HCT116 (cell line): ENCODE measurements at places on chromosomes 12 and 14. TPM values are rescaled to one million over a fixed set of nuclear protein-coding genes. Genes with fewer than 3 reads are reported as not detected.

Gene FGD6
- 18.2 TPM for total RNA-seq

Gene NUAK1
- total RNA-seq: 7.4 TPM

Gene VRTN
- total RNA-seq: 0.10 TPM

Gene SLC38A6
- total RNA-seq: 9.5 TPM

Gene C12orf50
- total RNA-seq: not detected

Gene LRRK2
- total RNA-seq: 0.20 TPM

Gene HHIPL1
- not detected for total RNA-seq

Gene MGP
- total RNA-seq: 1.3 TPM

Gene PLEKHG7
- not detected for total RNA-seq

Gene ADGRD1
- 0.44 TPM for total RNA-seq

Gene PITPNM2
- 15.2 TPM for total RNA-seq

Gene GARIN6
- not detected for total RNA-seq

Gene FRMD6
- total RNA-seq: 11.4 TPM

Gene RNF212B
- total RNA-seq: not detected

Gene GDF3
- total RNA-seq: not detected

Gene OVCH1
- total RNA-seq: not detected

Gene FKBP11
- 18.5 TPM for total RNA-seq

Gene GAS2L3
- 38.7 TPM for total RNA-seq

Gene TOMM20L
- total RNA-seq: not detected

Gene GPR135
- 3.9 TPM for total RNA-seq

Gene ANKRD33
- total RNA-seq: not detected

Gene AREL1
- total RNA-seq: 45.9 TPM

Gene B4GALNT3
- total RNA-seq: 18.2 TPM

Gene TAS2R30
- total RNA-seq: 1.5 TPM

Gene SDR9C7
- total RNA-seq: not detected

Gene FOXG1
- total RNA-seq: not detected

Gene STON2
- total RNA-seq: 4.1 TPM

Gene FSCB
- not detected for total RNA-seq

Gene ARHGEF25
- total RNA-seq: 3.6 TPM

Gene CD69
- total RNA-seq: not detected

Gene KLRC4
- 2.1 TPM for total RNA-seq

Gene CD4
- total RNA-seq: 0.42 TPM

Gene VDR
- 9.5 TPM for total RNA-seq

Gene SLCO1B1
- total RNA-seq: 0.32 TPM

Gene CLEC6A
- not detected for total RNA-seq

Gene TNFAIP2
- 74.8 TPM for total RNA-seq

Gene CCDC177
- not detected for total RNA-seq

Gene IFNG-AS1
- total RNA-seq: not detected

Gene ACSS3
- 0.30 TPM for total RNA-seq

Gene SPTB
- 4.2 TPM for total RNA-seq

Gene PPP1R13B
- 17.8 TPM for total RNA-seq

Gene COX6A1
- 464 TPM for total RNA-seq

Gene RTN1
- 0.57 TPM for total RNA-seq

Gene KRT78
- not detected for total RNA-seq

Gene TDP1
- 37.1 TPM for total RNA-seq
